Myocyte (in vitro differentiated cells): ENCODE measurements at places on chromosomes 7 and 10. TPM values are rescaled to one million over a fixed set of nuclear protein-coding genes. Genes with fewer than 3 reads are reported as not detected.

Gene PHYHIPL
- total RNA-seq: not detected in 2 replicates

Gene MPP7
- 3.6 and 5.6 TPM in 2 replicates for total RNA-seq

Gene ANKIB1
- 34.6 and 37.6 TPM in 2 replicates for total RNA-seq

Gene PON1
- total RNA-seq: not detected in 2 replicates

Gene SLC13A1
- not detected in 2 replicates for total RNA-seq

- DNase-seq: no peak
Observed at GRCh38 chr10:95125582-95125981, 56.3 kb upstream of the CYP2C8 start.

- DNase-seq: peak; percentile 78
Observed at GRCh38 chr10:49520122-49520775, 18.7 kb downstream of the ERCC6 start.

DNA sequence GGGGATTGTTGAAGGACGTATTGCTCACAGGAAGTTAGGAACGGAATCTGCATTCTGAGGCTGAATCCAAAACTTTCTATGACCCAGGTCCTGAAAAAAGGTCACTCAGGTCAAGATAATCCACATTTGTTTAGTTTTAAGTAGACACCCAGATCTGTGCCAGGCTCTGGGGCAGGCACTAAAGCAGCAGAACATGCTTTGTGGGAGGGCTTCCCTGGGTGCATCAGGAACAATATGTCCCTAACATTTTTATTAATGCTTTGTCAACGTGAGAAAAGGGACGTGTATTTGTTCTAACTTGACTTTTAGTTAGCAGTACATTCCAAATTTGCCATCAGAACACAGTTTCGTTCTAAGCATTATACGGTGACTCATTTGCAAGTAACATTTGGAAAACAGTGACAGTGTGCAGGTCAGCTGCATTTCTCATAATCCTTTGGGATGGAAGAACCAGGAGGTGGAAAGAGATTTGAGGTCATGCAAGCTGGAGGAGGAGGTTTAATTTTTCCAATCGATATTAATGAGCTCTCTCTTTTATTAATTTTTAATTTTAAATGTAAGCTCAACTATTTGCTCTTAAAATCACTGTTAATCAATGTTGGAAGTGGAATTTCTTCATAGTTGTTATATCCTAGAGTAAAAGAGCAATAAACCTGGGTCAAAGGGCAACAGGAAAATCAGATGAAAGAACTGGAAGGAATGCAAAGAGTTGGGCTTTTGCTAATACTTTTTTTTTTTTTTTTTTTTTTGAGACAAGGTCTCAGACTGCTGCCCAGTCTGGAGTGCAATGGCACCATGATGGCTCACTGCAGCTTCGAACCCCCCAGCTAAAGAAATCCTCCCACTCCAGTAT, 35.0 kb downstream of the TAS2R41 start:
- peak; percentile 37 for DNase-seq

GRCh38 chr10:13787015-13787421, 200.3 kb downstream of the PRPF18 start:
- DNase-seq: no peak

- DNase-seq: no peak
Observed at GRCh38 chr10:126041117-126041516, 144.8 kb downstream of the FANK1 start.

GRCh38 chr7:33128631-33128989, 754 bp upstream of the BBS9 start:
- no peak for DNase-seq

DNA sequence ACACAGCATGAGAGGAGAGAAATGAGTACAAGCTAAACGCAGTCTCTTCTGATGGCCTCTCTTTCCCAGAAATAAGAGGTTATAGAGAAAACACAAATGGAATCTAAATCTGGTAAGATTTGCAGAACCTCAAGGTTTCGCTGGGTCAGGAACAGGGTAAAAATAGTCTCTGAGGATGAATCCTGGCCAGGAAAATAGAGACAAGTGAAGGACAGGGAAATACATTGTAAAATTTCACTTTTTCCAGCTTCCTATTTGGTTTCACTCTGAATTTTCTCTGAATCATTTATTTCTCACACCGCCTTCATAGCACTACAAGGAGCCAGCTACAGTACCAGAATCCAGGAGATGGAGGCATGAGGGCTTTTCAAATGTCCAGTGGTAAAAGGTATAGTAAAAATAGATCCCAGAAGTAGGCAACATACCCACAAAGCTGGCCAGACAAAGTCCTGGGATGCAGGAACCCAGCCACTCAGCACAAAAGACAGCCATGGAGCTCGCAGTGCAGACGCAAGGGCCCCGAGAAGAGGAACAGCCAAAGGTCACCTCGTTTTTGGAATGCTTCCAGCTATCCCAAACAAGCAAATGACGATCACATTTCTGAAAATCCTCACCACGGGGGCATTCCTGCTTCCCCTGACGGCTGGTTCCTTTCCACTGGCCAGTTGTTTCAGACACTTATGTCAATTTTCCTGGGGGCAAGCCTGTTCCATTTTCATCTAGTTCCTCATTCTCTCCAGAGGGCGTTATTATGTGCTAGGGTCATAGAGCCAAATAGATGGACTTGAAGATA, 21.5 kb upstream of the IKZF1 start:
- no peak for DNase-seq

GRCh38 chr10:70784471-70784870, 706 bp downstream of the TBATA start:
- DNase-seq: no peak

GRCh38 chr10:71527135-71527534, 130.4 kb downstream of the CDH23 start:
- DNase-seq: no peak

DNA sequence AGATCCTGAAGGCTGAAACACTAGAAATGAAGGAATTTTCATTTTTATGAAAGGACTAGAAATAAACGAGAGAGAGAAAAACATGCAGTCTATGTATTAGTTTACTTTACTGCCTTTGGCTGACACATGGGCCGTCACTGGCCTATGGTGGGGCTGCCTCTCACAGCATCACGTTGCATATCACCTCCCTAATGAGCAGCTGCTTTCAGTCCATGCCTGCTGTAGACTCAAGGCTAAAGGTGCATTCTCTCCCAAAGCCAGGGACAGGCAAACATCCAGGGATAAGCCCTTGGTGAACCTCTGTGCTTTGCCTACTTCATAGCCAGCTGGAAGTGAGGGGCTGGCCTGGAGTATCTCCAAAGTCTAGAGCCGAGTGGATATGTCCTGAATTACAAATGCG, 359.4 kb downstream of the GPAM start:
- DNase-seq: no peak

DNA sequence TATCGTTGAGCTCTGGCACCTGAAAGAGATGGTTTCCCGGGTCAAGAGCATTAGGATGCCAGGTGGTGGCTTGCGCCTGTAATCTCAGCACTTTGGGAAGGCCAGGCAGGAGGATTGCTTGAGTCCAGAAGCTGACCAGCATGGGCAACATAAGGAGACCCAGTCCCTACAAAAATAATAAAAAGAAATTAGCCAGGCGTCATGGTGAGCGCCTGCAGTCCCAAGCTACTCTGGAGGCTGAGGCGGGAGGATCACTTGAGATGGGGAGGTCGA, 6.1 kb upstream of the KCP start:
- no peak for DNase-seq

- no peak for DNase-seq
Observed at GRCh38 chr7:70134029-70134770, 535.9 kb downstream of the AUTS2 start.
